Kidney capillary endothelial cell (primary cell): ENCODE measurements at places on chromosomes 2 and 18.

- DNase-seq = no peak
Observed at GRCh38 chr2:61951881-61952280, 46.4 kb downstream of the COMMD1 start.

- DNase-seq = no peak
Observed at GRCh38 chr18:70107091-70107490, 98.4 kb downstream of the RTTN start.

DNA sequence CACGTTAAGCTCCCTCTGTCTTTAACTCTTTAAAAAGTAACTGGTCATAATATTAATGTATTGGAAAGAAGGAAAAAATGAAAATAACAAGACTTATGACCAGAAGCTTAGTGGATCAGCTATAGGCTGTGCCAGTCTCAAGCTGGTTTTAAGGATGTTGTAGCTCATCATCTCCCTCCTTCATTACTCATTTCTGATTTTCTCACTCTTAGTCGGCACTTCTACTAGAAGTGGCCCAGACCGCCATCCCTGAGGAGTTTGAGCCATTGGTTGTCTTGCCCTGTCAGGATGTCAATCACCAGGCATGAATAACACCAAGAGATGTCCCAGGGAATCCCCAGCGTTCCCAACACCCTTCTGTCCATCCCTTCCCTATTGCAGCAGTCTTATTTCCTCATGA is 151.5 kb downstream of the ASXL3 start:
- no peak for DNase-seq

- no peak for DNase-seq
Observed at GRCh38 chr18:25805323-25805722, 285.1 kb downstream of the SS18 start.

GRCh38 chr2:99710721-99711120 is 220.9 kb upstream of the REV1 start:
- no peak for DNase-seq

DNA sequence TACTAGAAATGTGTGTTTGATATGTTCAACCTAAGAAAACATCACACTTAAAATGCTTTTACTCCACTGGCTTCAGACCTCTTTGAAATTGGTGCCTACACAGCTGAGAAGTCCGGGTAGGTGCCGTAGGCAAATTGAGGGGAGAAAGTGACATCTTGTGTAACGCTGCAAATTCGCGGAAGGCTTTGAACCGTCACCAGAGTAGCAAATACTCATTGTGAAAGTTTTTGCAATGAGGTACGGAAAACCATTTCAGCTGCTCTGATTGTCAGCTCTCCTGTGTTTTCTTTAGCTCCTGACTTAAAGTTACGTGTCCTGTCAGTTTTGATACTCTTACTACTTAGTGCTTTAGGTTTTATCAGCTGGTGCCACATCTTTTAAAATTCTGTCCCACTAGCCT is 224.5 kb downstream of the FAM210A start:
- DNase-seq = no peak

DNA sequence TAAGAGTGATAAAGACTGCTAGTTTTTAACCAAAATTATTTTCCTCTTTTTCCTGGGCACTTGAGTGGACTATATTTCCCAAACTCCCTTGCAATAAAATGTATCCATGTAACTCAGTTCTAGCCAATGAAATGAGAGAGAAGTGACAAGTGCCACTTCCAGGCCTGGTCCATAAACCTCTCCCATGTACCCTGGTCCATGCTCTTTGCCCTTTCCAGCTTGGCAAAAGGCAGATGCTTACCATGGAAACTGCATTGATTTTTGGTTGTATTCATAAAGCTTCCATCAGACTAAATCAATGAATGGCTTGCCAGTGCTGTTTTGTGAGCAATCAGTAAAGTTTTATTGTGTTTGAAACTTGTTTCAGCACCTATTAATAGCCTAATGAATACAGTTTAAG is 229.3 kb downstream of the TNS1 start:
- DNase-seq = no peak

DNA sequence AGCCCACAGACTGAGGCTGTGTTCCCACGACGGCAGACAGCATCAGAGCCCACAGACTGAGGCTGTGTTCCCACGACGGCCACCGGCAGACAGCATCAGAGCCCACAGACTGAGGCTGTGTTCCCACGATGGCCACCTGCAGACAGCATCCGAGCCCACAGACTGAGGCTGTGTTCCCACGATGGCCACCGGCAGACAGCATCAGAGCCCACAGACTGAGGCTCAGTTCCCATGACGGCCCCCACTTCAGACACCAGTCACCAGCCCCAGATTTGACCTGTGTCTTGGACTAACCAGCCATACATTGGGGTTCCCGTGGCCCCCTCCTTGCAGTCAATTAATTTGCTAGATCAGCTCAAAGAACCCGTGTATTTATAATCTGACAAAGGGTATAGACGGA is 57.8 kb upstream of the SNTG2 start:
- DNase-seq = no peak
